ENCODE measurements at places on chromosomes 5 and 9.

- no peak for DNase-seq
Observed at GRCh38 chr5:156096259-156096658, 230.7 kb upstream of the SGCD start.

- DNase-seq = no peak
Observed at GRCh38 chr5:71533142-71533541, 54.0 kb upstream of the MCCC2 start.

DNA sequence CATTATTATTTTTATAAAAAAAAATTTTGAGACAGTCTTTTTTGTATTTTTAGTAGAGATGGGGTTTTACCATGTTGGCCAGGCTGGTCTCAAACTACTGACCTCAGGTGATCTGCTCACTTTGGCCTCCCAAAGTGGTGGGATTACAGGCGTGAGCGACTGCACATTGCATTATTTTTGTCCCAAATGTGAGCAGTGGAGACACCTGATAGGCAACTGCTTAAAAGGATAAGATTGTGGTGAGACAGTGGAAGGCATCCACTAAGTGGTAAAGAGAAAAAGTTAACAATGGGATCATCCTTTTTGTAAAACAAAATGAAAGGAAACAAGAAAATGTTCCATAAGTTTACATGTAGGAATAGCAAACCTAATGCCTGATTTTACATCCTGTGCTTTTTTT lies 2.0 kb upstream of the CENPH start:
- no peak for DNase-seq

- no peak for DNase-seq
Observed at GRCh38 chr5:36740259-36740898, 134.0 kb downstream of the SLC1A3 start.

DNA sequence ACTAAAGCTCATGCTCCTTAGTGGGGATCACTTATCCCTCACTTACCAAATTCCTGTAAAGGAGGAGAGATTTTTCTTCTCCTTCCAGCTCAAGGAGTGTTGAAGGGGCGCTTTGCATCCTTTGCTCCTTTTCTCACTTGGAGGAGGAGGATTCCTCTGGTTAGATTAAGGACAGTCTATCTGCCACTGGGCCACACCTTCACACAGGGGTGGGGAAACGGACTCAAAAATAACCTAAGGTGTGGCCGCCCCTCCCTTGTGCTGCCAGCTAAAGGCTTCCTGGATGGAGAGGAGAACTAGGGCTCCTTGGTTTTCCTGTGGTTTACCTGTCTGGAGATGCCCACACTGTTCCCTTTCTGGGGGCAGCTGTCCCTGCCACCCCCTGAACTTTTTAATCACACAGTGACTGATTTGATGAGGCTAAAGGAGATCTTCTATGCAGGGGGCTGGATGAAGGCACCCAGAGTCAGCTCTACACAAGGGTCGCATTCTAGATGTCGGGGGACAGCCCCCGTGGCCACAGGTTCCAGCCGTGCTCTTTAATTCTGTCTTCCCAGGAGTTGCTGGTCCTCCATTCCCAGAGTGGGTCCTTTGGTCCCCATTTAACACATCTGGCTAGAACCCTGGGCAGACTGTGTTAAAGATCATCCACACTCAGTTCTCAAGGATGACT lies 14.4 kb downstream of the GLRX start:
- DNase-seq = no peak

DNA sequence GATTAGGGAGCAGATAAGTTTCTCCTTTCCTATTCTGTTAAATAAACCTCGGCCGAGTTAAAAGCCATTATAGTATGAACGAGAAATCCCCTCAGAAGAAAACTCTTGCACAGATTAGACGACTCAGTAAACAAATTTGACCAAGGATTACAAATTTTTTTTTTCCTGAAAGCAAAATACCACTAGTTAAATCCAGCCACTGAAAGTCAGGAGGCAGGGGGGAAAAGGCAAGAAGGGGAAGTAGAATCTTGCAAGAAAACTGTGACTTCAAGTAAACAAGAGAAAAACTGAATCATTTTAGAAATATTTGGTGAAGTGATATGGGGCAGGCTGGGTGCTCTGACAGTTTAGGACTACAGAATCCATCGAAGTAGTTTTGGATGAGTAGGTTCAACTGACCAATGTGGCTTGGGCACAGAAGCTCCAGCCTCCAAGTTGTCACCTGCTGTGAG lies 251.0 kb downstream of the DENND1A start:
- DNase-seq = no peak
